ENCODE measurements at places on chromosomes 11 and 22.

- DNase-seq: no peak
Measured at GRCh38 chr11:83221694-83222093, 28.2 kb downstream of the ANKRD42 start.

DNA sequence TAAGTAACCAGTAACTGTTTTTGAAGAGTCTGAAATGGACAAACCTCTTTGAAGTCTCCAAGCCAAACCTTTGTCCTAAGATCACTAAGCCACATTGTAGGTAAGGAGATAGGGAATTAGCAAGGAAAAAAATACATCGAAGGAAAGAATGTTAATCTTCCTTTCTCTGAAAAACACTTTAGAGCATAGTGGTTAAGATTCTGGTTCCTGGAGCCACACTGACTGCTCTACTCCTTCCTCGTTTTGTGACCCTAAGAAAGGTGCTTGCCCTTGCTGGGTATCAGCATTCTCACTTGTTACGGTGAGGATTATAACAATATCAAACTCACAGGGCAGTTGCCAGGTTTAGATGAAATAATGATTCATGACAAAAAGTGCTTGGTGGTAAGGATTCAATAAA is 104.0 kb downstream of the SIK3 start:
- DNase-seq: no peak

DNA sequence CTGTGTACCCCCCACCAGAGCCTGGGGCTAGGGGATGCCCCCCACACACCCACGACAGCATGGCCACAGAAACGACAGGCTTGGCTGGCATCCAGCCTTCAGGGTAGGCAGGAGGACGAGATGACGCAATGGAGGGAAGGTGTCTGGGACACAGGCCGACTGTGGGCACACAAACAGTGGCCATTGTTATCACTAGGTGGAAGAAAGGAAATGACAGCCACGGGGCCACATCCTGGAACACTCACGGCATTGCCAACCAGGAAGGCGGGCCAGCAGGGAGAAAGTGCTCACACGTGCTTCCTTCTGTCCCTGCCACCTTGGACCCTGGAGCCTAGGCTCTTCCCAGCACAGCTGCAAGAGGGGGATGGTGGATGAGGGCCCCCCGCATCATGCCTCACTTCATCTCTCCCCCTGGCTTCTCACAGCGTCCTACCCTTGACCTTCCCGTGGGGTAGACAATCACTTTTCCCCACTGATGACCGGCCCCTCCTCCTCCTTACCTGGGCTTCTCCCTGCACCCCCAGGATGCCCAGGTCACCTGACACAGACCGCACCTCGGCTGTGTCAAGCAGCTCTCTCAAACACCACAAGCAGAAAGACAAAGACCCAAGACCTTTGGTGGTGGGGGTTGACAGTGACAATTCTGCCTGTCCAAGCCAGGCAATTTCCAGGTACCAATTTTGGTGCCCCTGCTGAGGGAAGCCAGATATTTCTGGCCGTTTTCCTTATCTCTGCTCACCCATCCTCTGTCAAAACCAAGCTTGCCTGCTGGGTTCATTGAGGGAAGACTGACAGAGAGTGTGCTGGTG is 8.6 kb downstream of the PLA2G6 start:
- no peak for DNase-seq

- DNase-seq: no peak
Measured at GRCh38 chr22:40240686-40241085, 63.0 kb downstream of the TNRC6B start.

DNA sequence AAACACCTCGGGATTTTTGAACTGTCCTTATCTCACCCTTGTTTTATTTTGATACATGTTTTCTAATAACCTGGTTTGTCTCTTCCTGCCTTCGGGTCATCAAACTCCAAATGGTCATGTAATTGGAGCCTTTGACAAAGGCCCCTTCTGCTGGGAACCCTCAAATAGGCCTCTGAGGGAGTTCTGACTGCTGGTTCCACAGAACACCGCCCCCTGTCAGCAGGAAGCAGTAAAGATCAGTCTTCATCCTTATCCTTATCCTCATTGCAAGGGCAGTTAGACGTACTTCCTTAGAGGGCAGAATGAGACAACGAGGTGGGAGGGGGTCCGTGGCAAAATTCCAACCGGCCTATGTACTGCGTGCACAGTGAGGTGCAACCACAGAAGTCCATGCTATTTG is 12.1 kb downstream of the TRIM51 start:
- DNase-seq: no peak

GRCh38 chr11:100695911-100696310 is 8.8 kb downstream of the ARHGAP42 start:
- no peak for DNase-seq

- DNase-seq: no peak
Measured at GRCh38 chr11:73971175-73971719, 11.4 kb downstream of the UCP2 start.

DNA sequence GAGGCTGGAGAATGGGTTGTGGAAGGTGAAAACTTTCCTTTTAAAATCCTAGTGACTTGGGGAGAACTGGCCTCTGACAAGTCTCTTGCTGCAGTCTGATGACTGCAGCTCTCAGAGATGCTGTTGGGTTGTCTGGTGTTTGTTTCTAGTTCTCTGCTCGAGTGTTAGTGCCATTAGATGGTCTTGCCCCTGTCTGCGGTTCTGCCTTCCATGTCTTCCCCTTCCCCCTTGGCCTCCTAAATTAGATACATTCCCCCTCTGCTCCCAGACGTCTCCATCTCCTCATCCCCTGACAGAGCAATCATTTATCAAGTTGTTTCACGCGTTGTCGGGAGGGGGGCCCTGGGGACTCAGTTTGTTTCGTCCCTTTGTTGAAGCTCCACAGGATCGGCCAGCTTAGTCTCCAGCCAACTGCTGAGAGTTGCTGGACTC is 67.7 kb downstream of the CECR2 start:
- no peak for DNase-seq

DNA sequence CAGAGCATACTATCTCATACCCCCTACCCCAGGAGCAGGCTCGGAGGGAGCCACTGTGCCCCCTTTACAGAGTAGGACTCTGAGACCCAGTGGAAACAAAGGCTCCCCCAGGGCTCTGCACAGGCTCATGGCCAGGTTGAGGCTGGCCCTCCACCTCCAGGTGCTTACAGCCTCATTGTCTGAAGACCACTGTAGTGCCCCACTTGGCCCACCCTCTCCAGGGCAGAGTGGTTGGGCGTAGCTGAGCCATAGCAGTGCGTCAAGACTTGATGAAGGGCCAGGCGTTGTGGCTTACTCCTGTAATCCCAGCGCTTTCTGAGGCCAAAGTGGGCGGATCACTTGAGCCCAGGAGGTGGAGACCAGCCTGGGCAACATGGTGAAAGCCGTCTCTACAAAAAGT is 1.7 kb downstream of the ANKRD13D start:
- DNase-seq: no peak

DNA sequence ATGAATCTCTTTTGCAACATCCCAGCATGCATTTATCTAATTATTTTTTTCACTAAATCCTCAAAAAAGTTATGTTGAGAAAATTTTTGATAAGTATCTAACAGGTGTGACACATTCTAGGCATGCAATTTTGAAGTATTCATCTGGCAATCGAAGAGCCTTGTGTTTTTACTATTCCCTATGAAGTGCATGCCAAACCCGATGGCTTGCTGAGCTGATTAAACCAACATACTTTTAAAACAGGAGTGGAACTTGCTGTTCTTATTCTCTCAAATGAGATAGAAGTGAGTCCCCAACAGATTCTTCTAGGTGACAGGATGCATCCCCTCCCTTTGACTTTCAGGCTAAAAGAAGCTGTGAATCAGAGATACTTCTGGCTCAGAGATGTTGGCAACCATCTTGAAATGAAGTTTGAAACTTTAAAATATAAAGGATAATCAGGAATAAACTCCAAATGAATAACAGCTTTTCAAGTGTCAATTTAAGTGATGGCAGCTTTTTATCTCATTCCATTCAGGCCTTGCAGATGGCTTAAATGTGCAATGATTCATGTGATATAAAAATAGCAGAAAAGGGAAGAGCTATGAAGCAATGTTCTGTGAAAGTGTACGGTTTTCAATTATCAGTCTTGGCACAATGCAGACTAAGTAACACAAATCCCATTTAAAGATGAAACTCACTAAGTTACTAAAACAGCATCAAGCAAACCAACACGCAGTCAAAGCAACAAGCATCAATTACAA is 67.7 kb downstream of the APOL5 start:
- DNase-seq: no peak

- DNase-seq: peak; percentile 45
Measured at GRCh38 chr11:107018219-107018901, at the start of gene GUCY1A2. GUCY1A2 (minus strand) TSS chr11:107018476; CDS start chr11:107018055, 421 bp downstream.

DNA sequence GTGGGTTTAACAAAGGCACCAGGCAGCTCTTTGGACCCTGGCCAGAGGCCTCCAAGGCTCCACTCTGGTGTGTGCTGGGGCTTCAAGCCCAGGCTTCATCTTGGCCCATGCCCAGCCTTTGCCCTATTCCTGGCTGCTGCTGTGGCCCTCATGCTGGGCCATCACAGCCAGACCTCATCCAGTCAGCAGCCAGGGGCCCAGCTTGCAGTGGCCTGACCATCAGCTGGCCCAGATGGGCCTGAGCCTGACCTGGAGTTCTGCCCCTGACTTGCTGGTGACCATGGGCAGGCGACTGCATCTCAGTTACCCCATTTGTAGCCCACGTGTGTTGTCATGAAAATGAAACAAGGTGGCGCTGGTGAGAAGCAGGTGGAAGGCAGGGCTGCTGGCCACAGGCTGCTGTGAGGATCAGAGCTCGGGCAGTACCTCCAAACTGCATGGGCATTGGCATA is 76.1 kb downstream of the MED15 start:
- DNase-seq: no peak

DNA sequence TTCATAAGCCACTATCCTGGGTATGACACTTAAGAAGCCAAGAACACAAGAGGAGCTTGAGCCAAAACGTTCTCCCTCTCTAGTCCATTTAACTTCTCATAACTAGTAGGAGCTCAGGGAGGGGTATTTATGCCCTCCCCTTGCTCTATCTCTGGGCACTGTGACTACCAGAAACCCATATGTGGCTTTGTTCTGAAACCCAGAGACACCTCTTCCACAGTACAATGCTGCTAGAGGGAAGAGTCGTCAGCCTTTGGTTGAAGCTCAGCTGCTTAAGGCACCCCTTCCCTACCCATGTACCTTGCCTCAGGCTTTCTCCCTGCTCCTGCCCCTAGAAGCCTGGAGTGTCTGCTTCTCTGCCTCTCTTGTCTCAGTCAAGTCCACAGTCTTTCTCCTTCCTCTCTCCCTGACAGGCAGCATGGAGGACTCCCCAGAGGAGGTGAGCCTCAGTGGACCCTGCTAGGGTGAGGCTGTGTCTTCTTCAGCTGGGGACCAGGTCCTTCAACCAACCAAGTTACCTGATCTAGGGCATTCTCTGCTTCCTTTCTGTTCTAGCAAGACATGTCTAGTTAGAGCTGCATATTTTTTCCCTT is 23.1 kb upstream of the USP47 start:
- DNase-seq: no peak

- DNase-seq: no peak
Measured at GRCh38 chr22:48857202-48857805, 970.4 kb downstream of the BRD1 start.

DNA sequence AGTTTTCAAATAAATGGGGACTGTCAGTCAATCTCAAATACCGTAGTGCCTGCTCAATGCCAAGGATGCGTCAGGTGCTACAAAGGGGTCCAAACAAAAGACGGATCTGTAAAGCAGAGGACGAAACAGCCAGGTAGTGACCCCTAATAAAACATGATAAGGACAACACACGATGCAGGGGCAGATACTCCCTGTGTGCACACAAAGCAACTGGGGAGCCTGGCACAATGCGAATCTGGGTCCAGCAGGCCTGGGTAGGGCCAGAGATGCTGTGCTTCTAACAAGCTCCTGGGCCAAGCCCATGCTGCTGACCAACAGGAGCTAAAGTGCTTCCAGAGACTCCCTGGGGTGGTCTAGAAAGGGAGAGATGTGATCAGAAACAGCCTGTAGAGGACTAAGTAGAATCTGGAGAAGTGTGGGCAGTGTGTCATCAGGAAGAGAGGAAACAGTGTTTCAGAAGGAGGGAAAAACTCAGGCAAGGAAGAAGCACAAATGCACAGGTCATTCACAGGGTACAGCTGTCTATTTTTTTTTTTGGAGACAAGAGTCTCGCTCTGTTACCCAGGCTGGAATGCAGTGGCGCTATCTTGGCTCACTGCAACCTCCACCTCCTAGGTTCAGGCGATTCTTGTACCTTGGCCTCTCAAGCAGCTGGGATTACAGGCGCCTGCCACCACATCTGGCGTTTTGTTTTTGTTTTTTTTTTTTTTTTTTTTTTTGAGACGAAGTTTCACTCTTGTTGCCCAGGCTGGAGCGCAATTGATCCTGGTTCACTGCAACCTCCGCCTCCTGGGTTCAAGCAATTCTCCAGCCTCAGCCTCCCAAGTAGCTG is 74.5 kb downstream of the MICAL3 start:
- DNase-seq: no peak

DNA sequence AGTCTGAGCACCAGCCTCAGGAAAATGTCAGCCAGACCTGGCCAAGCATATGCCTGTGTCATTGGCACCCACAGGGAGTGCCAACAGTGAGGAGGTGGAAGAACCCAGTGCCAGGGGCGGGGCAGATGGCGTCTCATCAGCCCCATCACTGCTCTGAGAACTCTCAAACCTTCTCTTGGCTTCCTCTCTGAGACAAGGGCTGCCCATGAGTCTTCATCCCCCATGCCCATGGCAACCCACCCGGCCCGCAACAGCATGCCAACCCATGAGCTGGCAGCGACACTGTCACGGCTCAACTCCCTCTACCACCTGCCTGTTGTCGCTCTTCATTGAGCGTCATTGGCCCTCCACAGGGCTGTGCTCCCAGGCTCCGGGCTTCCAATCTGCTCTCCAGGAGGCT is 340.5 kb downstream of the BUD13 start:
- DNase-seq: no peak

DNA sequence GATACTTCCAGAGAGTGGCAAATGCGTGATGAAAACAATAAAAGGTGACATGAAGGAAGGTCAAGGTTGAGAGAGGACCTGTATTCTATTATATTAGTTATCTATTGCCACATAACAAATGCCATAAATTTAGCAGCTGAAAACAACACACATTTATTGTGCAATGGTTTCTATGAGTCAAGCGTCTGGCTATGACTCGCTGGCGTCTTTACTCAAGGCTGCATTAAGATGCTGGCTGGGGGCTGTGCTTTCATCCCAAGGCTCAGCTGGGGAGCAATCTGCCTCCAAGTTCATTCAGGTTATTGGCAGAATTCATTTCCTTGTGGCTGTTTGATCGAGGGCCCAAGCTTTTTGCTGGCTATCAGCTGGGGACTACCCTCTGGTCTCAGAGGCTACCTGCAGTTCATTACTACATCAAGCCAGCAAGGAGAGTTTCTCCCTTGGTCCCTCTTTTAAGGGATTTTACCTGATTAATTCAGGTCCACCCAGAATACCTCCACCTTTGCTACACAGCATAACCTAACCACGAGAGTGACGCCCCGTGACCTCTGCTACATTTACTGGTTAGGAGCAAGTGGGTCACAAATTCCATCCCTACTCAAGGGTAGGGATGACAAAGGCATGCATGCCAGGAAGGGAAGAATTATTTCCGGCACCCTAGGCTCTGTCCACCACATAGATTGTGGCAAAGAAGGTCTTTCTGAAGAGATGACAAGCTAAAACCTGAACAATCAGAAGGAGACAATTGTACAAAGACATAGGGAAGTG is 549.1 kb downstream of the MN1 start:
- no peak for DNase-seq

- DNase-seq: no peak
Measured at GRCh38 chr11:130674686-130675308, 226.4 kb downstream of the ADAMTS15 start.

Measured in GM13977 (cell line).